Stimulated activated CD8-positive, alpha-beta memory T cell treated with anti-CD3 and anti-CD28 coated beads, Interleukin-7, amount 100 ng/mL, for 1 hour (primary cell): ENCODE measurements at places on chromosomes 4 and X.

- no peak for DNase-seq
Measured at GRCh38 chrX:43679778-43680177, 23.7 kb downstream of the MAOA start.

GRCh38 chr4:173057442-173057841, 111.2 kb upstream of the GALNT7 start:
- no peak for DNase-seq

GRCh38 chr4:94559351-94559806, 107.6 kb downstream of the PDLIM5 start:
- no peak for DNase-seq

DNA sequence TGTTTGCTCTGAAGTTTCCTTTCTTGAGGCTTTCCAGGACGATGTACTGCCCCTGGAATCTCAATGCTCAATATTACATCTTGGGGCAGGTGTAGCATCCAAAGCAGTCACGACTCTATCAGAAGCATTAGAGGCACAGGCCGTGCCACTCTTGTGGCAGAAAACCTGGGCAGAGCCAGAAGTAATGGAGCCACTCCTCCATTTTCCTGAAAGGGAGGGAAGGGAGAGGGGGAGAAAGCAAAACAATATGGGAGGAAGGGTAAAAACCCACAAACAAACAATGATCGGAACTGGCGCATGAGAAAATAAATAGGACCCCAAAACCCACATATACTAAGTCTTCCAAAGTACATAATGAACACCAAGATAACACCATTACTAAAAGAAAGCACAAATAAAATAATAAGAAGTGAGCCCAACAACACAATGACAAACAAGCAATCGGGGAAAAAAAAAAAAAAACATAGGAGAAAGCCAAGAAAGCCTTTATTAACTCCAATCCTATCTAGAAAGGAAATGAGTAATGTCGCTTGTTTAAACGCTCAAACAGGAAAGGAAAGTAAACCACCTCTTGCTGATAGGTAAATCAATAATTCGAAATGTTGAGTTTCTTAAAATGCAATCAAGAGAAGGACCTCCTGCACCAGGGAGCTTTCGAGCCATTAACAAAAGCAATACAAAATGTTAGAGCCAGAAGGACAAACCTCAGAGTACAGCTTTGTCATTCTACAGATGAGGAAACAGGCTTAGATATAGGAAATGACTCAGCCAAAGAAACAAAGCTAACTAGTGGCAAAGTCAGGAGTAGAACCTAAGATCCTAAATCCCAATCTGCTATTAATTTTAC, 117.4 kb downstream of the ATRX start:
- DNase-seq, result no peak

GRCh38 chr4:108901291-108901690, 138.4 kb upstream of the ETNPPL start:
- DNase-seq, result no peak

- no peak for DNase-seq
Measured at GRCh38 chr4:147778942-147779341, 47.1 kb downstream of the ARHGAP10 start.

- DNase-seq, result no peak
Measured at GRCh38 chrX:24988314-24988713, 27.5 kb downstream of the ARX start.

- DNase-seq, result no peak
Measured at GRCh38 chr4:33980361-33980760, 2264.0 kb downstream of the ARAP2 start.

DNA sequence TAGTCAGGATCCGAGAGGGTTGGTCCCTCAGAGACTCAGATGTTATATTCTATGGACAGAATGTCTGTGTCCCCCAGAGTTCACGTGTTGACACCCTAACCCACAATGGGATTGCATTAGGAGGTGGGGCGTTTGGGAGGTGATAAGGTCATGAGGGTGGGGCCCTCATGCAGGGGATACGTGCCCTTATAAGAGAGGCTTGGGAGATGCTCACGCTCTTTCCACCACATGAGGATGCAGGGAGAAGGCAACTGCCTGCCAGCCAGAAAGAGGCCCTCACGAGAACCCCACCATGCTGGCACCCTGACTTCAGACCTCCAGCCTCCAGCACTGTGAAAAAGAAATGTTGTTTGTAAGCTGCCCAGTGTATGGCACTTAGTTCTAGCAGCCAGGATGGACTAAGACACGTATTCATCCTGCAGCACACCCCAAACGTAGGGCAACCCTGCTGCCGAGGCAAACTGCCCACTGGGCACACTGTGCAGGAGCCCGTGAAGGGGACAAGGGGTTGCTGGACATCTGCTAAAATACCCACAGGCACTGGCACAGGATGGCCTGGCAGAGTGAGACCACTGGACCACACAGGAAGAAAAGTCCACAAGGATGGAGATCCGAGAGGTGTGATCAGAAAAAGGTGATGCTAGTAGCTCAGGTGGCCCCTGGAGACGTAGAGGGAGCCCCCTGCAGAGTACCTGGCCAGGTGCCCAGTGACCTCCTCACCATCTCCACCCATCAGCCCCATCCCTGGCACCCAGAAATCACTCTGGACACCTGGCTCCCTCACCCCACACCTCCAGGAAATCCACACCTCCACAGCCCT, 62.7 kb downstream of the HTRA3 start:
- DNase-seq, result no peak

GRCh38 chrX:626745-627509, 3.7 kb upstream of the SHOX start:
- DNase-seq, result no peak

- DNase-seq, result no peak
Measured at GRCh38 chrX:106742193-106742592, 15.7 kb downstream of the RNF128 start.

DNA sequence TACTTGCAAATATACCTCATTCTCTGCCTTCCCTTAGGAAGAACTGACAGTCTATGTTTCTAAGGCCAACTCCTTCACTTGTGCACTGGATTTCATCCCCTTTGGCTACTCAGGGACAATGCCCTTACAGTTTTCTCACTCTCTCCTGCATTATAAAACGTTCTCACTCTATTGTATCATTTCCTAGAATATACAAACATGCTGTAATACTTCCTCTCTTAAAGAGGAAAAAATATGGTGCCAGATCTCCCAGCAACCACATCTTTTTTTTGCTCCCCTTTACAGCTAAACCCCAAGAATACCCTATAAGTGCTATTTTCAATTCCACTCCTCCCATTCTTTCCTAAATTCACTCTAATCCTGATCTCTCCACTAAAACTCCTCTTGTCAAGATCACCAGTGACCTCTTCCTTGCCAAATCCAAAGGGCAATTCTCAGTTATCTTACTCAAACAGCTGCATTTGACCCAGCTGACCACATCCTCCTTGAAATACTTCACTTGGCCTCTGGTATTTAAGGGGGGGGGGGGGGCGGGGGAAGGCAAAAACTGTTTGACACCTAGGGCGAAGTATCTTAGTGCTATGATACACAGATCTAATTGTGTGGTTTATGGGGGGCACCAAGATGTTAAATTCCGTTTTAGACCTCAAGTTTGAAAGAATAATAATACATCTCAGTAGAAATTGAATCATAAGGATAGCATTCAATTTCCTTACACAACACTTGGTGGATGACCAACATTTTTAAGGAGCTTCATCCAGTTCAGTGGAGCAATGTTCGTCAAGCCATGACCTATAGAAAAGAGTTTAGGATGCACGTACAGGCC, 1.6 kb downstream of the RCHY1 start:
- no peak for DNase-seq

GRCh38 chr4:161577579-161578301, 586.1 kb downstream of the FSTL5 start:
- DNase-seq, result no peak

DNA sequence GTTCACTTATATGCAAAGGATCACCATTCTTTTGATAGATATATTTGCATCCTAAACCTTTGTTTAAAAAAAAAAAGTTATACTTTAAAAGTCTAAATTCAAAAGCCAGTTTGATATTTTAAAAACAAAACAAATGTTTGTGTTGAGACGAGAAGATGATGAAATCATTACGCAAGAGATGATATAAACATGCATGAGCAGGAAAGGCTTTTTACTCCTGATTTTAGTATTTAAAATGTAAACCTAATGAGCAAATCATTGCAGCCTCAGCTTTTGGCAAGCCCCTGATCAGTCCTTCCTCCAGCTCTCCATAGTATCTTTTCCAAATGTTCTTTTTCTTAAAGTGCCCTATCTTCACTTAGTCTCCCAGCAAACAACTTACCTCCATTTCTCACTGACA, 115.6 kb downstream of the ARAP2 start:
- no peak for DNase-seq
